ENCODE measurements at places on chromosomes 5 and 9. TPM values are rescaled to one million over a fixed set of nuclear protein-coding genes. Genes with fewer than 3 reads are reported as not detected.

Gene HK3
- 106 TPM for total RNA-seq

DNA sequence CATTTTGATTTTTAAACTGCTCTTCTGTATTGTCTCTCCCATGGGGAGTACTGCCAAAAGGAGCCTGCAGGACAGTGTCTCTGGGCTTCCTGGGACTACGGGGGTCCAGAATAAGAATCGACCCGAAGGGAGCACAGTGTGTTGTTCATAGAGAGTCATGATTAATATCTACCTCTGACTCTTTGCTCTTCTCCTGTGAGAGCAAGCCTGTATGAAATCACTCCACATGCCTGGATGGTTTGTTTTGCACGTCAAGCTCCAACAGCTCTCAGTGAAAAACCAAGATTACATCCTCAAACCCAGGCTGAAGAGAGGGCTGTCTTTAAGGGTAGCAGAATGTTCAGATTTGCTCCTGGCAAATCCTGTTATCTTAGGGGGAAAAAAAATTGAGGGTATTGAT, 1860.0 kb upstream of the WWC1 start:
- DNase-seq = no peak
- H3K27me3 ChIP-seq = no peaks in the 10 kb centered on the region
- H3K4me3 ChIP-seq = no peak overlapping the region
- no peak overlapping the region for H3K27ac ChIP-seq
- no peaks in the 10 kb centered on the region for H3K4me1 ChIP-seq

- H3K4me1 ChIP-seq = no peaks in the 10 kb centered on the region
- no peak overlapping the region for H3K27ac ChIP-seq
- no peak overlapping the region for H3K4me3 ChIP-seq
- H3K27me3 ChIP-seq = no peaks in the 10 kb centered on the region
- no peak for DNase-seq
Observed at GRCh38 chr9:31275419-31275818, 1109.0 kb upstream of the ACO1 start.

- H3K36me3 ChIP-seq = peaks cover 31% of the 10 kb centered on the region
- no peak for DNase-seq
- no peaks in the 10 kb centered on the region for H3K27me3 ChIP-seq
- peaks cover 94% of the 10 kb centered on the region for H3K4me1 ChIP-seq
- no peak overlapping the region for H3K4me3 ChIP-seq
- peak overlapping the region; percentile 94 for H3K27ac ChIP-seq
Observed at GRCh38 chr9:136537896-136538598, 7.8 kb downstream of the NOTCH1 start.

GRCh38 chr9:18783909-18784308, 249.1 kb downstream of the SAXO1 start:
- H3K27ac ChIP-seq = no peak overlapping the region
- H3K4me3 ChIP-seq = no peak overlapping the region
- H3K36me3 ChIP-seq = no peaks in the 10 kb centered on the region

Gene CHSY3
- total RNA-seq = 6.1 TPM

- H3K27ac ChIP-seq = no peak overlapping the region
- H3K27me3 ChIP-seq = peaks cover 3% of the 10 kb centered on the region
- H3K4me1 ChIP-seq = peaks cover 35% of the 10 kb centered on the region
- no peak overlapping the region for H3K4me3 ChIP-seq
- no peaks in the 10 kb centered on the region for H3K36me3 ChIP-seq
Observed at GRCh38 chr9:92950359-92950955, 3.1 kb downstream of the FGD3 start.

DNA sequence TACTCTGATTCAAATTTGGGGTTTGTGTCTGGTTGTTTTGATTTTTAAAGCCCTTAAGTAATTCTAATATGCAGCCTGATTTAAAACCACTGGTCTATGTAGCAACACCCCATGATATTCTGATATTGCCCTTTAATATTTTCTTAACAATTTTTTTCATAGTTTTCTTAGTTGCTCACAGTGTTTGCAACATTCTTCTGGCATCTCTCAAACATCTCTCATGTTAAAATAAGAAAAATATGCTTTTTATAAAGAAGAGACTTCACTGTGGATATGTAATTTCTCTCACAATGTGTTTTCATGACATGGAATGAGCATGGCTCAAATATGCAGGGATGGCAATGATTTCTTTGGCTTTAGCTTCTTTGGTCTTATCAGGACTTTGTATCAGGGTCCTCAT, 183.7 kb downstream of the TAF11L14 start:
- H3K4me3 ChIP-seq = no peak overlapping the region
- no peaks in the 10 kb centered on the region for H3K4me1 ChIP-seq
- no peaks in the 10 kb centered on the region for H3K27me3 ChIP-seq
- H3K36me3 ChIP-seq = no peaks in the 10 kb centered on the region
- DNase-seq = no peak
- H3K27ac ChIP-seq = no peak overlapping the region

DNA sequence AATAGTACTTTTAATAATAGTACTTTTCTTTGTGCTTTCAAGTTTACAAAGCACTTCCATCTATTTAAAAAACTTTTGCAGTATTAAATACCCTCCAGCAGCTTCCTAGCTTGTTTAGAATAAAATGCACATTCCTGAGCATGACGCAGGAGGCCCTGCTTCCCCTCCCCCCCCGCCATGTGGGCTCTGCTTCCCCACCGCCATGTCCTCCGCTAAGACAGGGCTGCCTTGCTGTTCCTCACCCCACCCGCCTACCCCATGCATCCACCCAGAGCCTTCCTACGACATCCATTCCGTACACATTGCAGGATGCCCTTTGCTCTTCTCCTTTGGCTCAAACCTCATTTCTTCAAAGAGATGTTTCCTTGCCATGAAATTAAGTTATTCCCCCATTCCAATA, 205.9 kb upstream of the MSX2 start:
- DNase-seq = no peak
- no peaks in the 10 kb centered on the region for H3K36me3 ChIP-seq
- no peak overlapping the region for H3K4me3 ChIP-seq
- H3K27me3 ChIP-seq = no peaks in the 10 kb centered on the region
- H3K27ac ChIP-seq = no peak overlapping the region
- no peaks in the 10 kb centered on the region for H3K4me1 ChIP-seq

DNA sequence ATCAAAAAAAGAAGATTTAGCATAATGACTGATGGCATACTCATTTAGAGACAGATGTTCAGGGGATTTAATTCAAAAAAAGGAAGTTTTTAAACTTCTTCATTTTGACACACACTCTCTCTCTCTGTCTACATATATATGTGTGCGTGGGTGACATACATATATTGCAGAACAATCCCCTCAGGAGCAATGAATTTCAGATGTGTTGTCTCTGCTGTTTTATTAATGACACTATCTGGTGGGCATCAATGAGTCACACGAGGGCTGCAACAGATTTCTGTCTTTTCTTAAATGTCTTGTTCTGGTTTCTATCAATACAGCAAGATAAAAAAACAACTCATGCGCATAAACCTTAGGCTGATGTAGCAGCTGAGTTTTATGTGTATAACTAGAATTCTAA, 123.5 kb upstream of the SLCO6A1 start:
- no peaks in the 10 kb centered on the region for H3K36me3 ChIP-seq
- no peak for DNase-seq
- no peaks in the 10 kb centered on the region for H3K4me1 ChIP-seq
- no peak overlapping the region for H3K4me3 ChIP-seq
- H3K27me3 ChIP-seq = no peaks in the 10 kb centered on the region

Gene GABRA1
- total RNA-seq = not detected

Gene LCN12
- total RNA-seq = not detected

GRCh38 chr9:87959916-87960581, 14.3 kb downstream of the CDK20 start:
- H3K4me3 ChIP-seq = no peak overlapping the region
- no peak overlapping the region for H3K27ac ChIP-seq
- H3K4me1 ChIP-seq = no peaks in the 10 kb centered on the region
- H3K27me3 ChIP-seq = no peaks in the 10 kb centered on the region

- no peak overlapping the region for H3K27ac ChIP-seq
- DNase-seq = no peak
- no peaks in the 10 kb centered on the region for H3K27me3 ChIP-seq
- H3K4me1 ChIP-seq = no peaks in the 10 kb centered on the region
- no peaks in the 10 kb centered on the region for H3K36me3 ChIP-seq
Observed at GRCh38 chr5:127441799-127442484, 75.5 kb upstream of the PRRC1 start.
